Forelimb muscle (tissue), 1 donor: ENCODE measurements at places on chromosomes 4 and X.

GRCh38 chr4:174993916-174994315, 75.8 kb downstream of the ADAM29 start:
- no peak for DNase-seq

- DNase-seq: no peak
Measured at GRCh38 chrX:499870-500364, 113.2 kb upstream of the PPP2R3B start.

DNA sequence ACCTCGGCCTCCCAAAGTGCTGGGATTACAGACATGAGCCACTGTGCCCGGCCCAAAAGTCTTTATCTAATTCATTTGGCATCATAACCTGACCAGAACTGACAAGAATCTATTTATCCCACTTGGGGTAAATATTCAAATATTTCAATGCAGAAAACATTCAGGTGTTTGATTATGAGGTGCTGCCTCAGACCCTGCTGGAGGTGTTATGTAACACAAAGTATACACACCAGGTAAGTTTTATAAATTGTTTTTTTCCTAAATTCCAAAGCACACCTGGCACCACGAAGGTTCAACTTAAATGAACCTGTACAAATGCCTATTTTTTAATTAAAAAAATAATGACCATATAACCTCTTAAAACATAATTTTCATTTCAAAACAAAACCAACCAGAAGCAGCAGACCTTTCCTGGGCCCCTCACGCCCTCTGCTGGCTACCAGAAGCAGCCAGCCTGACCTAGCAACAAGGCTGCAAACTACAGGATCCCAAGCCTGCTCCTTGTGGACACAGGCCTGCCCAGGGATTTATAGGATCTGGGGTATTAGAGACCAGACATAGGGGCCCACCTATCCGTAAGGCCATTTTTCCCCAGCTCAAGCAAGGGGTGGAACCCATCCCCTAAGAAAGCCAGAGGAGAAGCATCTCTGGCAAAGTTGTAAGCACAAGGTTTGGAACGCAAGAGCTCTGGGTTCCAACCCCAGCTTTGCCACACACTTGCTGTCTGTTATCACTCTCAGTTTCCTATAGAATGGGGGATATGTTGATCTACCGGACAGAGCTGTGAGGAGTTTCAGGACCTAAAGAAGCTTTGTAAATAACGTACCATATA, 11.7 kb downstream of the OTUD5 start:
- DNase-seq: no peak

- no peak for DNase-seq
Measured at GRCh38 chr4:119627267-119628255, 1.0 kb downstream of the PDE5A start.

- DNase-seq: no peak
Measured at GRCh38 chrX:139969286-139969685, 4.0 kb upstream of the CXorf66 start.

DNA sequence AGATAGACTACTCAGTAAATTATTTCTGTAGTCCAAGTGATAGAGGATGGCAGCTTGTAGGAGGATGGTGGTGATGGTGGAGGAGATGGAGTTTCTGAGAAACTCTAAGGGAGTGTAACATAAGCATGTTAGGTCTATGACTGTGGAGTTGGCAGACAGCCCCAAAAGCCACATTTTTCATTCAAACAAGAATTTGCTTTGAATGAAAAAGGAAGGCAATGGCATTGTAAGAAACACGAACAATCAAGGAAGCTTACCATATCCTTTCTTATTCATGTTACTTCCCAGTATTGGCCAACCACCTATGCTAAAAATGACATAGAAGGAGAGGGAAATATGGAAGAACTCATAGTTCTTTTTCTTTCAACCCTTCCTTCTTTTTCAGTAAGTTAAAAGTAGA, 18.7 kb upstream of the SEC24B start:
- no peak for DNase-seq

DNA sequence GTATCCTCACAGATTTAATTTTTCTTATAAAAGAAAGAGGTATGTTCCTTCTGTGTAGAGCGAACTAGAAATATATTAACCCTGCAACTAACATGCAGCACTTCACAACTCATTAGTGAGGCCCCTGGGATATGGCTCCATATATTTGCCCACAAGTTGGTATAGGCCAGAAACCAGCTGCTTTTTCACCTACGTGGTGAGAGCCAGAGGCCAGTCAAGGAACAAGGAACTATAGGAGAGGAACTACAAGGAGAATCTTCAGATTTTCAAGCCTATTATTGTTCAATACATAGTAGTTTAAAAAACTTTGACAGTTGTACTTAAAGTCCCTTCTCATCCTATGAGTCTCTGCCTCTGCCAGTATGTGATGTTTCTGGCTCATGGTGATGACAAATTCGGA, 205.9 kb downstream of the CBR4 start:
- no peak for DNase-seq

GRCh38 chr4:152206646-152207377, 329.1 kb downstream of the FBXW7 start:
- DNase-seq: no peak

GRCh38 chr4:128830906-128831503, 21.5 kb downstream of the JADE1 start:
- no peak for DNase-seq

DNA sequence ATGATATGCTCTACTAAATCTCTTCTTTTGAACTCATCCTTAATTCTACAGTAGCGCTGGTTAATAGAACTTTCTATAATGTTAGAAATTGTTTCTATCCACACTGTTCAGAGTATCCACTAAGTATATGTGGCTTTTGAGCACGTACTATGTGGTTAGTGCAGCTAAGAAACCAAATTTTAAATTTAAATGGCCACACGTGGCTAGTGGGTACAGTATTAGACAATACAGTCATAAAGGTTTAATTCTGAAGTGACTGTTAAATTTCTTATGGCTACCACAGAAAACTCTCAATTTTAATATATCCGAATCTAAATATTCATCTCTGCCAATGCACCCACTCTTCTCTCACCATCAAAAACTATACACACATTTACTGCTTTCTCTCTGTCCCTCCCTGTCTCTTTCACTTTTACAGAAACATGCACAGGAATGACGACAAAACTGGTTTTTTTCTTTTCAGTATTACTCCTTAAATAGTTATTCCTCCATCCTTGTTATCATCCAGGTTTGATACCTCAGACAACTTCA, 583.9 kb downstream of the KCTD8 start:
- no peak for DNase-seq

DNA sequence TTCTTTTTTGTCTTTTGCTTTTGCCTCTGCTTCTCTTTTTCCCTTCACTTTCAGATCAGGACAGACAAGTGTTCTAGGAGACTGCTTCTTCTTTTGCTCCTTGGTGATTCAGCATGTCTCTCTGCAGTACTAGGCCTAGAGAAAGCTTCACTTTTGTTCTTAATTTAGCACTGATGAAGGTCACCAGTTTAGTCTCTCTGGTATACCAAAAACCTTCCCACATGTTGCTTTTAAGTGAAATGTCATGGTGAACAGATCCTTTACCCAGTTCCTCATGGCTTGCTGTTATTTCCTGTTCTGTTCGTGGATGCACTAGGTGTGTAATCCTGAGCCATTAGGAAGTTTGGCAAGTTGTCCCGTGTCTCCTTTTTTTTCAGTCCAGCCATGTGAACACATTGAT, 53.3 kb downstream of the NBDY start:
- DNase-seq: no peak

DNA sequence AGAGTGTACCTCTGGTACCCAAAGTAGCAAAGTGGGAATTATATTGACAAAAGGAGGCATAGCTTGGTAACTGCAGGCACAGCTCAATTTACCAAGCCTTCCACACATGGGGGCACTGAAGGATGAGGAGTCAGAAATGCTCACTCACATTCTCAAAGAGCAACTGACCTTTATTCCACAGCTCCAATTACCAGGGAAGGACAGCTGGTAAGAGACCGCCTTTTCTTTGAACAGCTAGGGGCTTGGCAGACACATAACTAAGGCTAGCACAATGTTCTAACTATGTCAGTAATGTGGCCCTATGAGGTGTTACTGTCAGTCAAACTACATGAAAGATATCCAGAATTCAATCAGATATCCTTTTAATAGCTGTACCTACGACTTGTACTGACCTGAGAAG, 20.5 kb upstream of the STS start:
- DNase-seq: no peak

GRCh38 chr4:21117541-21118180, 417.4 kb downstream of the PACRGL start:
- no peak for DNase-seq

- DNase-seq: no peak
Measured at GRCh38 chr4:36269101-36269500, 12.3 kb upstream of the DTHD1 start.

DNA sequence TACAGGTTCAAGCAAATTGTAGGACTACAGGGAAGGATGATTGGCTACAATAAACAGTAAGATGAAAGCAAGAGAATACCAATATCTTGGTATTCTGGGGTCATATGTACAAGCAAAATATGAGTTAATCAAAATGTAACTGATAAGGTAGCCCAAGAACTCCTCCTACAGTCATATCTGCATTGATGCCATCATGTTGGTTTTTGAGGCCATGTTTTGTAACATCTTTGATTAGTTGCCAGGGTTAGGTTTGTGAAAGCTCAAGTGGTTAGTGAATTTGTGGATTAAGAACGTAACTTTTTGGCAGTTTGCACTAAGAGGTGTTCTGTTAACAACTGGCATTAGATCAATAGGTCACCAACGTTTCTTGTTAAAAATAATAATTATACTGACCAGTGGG, 59.6 kb downstream of the USP9X start:
- no peak for DNase-seq

GRCh38 chrX:71107762-71108360, 1.3 kb upstream of the CXorf65 start:
- no peak for DNase-seq

- no peak for DNase-seq
Measured at GRCh38 chr4:185396724-185397385, at the start of gene ANKRD37. Gene ANKRD37 (plus strand): TSS chr4:185396841. CDS start chr4:185396924, 83 bp downstream.

DNA sequence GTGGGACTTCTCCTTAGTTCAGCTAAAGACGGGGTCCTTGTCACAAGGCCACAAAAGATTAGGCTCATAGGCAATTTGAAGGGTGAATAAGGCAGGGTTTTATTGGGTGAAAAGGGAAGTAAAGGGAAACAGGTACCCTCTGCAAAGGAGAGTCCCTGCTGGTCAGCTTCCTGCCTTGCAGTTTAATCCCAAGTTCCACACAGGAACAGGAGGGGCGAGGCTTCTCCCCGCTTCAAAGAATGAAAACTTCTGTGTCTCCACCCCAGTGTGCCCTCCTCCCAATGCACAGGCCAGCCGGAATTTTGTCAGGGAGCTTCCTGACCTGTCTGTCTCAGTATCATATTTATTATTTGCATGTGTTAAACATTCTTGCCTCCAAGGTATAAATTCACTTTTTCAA, 37.1 kb downstream of the ITM2A start:
- DNase-seq: no peak

DNA sequence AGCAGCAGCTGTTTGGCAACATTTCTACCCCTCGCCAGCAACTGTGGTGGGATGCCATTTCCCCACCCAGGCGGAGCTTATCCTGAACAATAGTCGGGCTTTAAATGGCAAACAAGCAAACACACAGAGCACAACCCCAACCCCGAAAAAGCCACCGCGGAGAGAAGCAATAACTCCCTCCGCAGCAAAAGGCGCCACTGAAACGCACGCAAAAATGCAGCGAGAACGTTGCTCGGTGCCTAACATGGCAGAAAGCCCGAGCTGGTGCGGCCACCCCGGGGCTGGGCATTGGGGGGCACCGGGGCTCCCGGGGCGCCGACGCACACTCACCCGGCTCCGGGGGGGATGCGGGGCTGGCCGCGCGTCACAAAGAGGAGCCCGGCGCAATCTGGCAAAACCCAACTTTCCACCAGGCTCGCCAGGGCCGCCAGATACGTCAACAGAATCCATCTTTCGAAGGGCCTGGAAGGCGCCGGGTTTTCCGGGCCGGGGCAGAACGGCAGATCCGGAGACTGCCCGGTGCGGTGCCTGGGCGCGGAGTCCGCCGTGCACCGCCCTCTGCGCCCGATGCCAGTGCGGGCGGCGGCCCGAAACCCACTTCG, 818 bp downstream of the RAI2 start:
- DNase-seq: no peak

- DNase-seq: no peak
Measured at GRCh38 chr4:95476121-95476520, 72.7 kb downstream of the UNC5C start.

GRCh38 chr4:141240259-141240658, 19.6 kb downstream of the ZNF330 start:
- DNase-seq: no peak

- DNase-seq: no peak
Measured at GRCh38 chr4:87624698-87625097, 16.4 kb downstream of the DSPP start.

- DNase-seq: no peak
Measured at GRCh38 chr4:52946855-52947254, 84.7 kb downstream of the RASL11B start.

GRCh38 chrX:147679356-147680005, 232.2 kb upstream of the FMR1 start:
- peak; percentile 11 for DNase-seq

DNA sequence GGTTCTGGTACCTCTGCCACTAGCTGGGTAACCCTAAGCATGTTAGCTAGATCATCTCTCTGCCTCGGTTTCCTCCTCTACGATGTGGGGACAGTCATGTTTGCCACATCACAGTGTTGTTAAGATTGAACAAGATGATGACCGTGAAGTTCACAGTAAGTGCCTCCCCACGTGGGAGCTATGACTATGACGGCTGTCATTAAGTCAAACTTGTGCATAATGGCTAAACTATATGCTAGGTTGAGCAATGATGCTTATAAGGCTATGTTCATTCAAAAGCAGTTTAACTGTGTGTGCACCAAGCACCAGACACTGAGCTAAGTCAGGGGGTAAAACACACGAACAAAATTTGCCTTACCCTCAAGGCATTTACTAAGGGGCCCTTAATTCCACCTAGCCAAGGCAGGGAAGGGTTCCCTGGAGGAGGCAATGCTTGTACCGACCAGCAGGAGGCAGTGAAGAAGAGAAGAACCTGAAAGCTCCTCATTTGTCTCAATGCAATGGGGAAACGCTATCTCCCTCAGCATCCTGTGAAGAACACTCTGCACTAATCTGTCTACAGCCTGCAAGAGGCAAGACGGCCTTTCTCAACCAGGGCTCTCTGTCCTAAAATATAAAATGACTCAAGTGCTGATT, 52.9 kb downstream of the MAP7D2 start:
- DNase-seq: no peak
